ENCODE measurements at places on chromosomes 12 and 14.

GRCh38 chr12:58496411-58497190, 423.7 kb downstream of the LRIG3 start:
- no peak for DNase-seq

DNA sequence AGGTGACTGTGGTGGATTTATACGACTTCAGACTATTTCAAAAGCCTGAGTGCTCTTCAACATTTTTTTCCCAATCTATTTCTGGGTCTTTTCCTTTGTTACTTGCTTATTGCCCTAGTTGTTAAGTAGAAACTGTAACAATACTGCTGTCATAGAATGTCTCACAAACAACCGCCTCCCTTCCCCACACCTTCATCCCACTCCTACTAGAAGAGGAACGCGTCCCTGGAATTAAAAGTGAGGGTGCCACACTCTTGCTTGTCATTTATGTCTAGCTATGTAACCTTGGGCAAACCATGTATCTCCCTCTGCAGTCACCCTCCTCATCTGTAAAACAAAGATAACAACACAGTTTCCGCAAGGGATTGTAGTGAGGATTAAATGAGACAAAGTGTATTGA, 8.6 kb downstream of the BRAP start:
- no peak for DNase-seq

DNA sequence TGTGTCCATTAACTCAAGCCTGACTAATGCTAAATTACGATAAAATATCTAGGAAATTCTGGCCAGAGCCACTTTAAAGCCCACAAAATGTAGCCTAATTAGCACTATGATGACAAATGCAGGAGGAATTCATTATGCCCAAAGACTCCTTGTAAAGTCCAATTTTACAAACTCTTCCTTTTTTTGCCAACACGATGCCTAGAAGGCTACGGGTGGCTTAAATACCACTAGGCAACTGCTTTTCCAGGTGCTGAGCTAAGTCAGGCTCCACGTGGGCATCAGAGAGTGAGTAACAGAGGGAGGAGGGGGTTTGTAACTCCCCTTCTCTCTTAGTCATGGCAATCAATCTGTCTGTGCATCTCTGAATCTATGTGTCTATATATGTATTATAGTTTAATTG, 172.4 kb upstream of the NTF3 start:
- no peak for DNase-seq

DNA sequence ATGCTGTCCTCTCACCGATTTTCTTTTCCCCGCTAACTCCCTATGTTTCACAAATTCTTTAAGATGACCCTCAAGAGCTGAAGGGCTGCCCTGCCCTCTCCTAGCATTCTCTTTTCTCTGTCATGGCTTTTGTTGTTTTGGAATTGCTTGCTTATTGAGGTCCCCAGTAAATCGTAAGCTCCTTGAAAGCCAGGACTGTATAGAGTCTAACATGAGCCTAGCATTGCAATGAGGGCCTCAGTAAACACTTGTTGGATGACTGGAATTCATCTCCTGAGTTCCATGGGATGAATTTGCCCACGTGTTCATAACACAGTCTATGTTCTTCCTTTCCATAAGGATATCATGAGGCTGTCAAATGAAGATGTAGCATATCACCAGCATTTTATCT, 92.2 kb downstream of the APAF1 start:
- DNase-seq, result no peak

DNA sequence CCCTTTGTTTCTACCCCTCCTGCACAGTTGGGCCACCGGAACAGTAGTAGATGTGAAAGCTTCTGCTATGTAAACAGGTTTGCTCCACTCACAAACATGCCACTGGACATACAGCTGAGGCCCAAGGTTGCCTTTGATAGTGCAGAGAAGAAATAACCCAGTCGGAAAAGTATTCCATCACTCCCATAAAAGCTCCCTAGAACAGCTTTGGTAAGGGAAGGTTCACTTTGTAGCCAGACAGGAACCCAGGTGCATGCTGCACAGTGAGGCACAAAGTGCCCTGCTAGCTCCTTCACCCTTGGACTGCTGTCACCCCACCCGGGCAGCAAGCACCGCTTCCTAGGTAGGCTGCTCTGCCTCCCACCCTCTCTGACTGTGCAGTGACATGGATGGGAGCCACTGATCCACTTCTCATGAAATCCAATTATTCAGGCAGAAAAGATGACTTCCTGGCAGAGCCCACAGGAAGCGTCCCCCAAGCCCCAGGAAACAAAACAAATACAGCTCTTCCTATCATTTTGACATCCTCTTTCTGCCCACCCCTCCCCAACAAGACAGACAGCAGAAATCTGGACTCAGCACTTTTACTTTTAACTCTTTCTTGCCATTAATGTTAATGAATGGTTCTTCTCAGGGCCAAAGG, 100.2 kb downstream of the SRGAP1 start:
- DNase-seq, result peak; percentile 19

DNA sequence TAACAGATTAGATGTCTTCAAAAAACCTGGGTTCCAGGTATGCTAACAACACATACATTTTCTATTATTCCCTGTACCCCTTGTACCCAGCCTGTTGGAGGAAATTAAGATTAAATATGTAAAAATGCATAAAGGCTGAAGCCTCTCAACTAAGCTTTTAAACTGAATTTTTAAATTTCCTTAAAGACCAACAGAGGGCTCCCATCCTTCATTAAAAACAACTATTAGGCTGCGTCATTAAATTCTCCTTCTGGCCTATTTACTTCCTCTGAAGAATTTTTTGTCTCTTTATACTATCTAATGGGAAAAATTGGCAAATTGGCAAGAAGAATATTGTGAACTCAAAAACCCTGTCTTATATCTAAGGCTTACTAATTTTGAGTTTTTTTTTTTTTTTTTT, 21.8 kb downstream of the SENP1 start:
- DNase-seq, result no peak

DNA sequence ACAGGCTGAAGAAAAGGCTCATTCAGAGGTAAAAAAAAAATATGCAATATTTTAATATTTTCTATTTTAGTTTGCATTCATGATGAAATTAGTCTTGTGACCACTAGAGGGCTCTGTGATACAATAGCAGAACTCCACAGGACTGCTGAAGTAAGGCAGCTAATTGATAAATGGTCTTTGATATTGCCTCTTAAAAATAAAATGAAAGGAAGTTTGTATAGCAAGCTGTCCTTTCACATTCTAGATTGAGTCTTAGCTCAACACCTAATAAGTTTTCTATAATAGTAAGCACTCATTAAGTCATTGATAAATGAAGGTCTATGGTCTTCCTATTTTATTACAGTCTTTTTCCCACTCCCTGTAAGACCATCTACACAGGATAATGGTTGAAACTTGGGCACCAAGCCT, 315.7 kb downstream of the NAV3 start:
- no peak for DNase-seq

DNA sequence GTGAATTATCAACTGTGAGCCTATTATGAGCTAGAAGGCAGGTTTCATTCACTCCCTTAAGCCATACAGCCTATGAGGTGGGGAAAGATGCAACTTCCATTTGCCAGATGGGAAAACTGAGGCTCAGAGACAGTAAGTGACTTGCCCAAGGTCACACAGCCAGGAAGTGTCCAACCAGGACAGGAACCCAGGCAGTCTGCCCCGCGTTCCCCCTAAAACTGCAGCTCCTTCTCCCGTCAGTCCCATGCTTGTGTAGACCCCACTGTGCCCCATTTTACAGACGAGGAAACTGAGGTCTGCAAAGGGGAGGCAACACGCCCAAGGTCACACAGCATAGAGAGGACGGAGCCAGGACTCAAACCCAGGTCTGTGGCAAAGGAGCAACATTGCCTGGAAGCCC, 50.6 kb downstream of the NCOR2 start:
- DNase-seq, result no peak

GRCh38 chr12:113751513-113751912, 214.6 kb downstream of the RBM19 start:
- no peak for DNase-seq

- no peak for DNase-seq
Measured at GRCh38 chr12:13588574-13588973, 392.0 kb downstream of the EMP1 start.

- DNase-seq, result no peak
Measured at GRCh38 chr12:21456291-21456780, 18.9 kb downstream of the PYROXD1 start.

GRCh38 chr12:9027161-9028059, 38.1 kb downstream of the KLRG1 start:
- DNase-seq, result no peak

- peak; percentile 83 for DNase-seq
Measured at GRCh38 chr12:67630373-67631088, 18.0 kb upstream of the DYRK2 start.

- peak; percentile 54 for DNase-seq
Measured at GRCh38 chr12:48890657-48891418, 25.2 kb upstream of the RND1 start.

- DNase-seq, result no peak
Measured at GRCh38 chr14:85987292-85987691, 457.3 kb downstream of the FLRT2 start.

DNA sequence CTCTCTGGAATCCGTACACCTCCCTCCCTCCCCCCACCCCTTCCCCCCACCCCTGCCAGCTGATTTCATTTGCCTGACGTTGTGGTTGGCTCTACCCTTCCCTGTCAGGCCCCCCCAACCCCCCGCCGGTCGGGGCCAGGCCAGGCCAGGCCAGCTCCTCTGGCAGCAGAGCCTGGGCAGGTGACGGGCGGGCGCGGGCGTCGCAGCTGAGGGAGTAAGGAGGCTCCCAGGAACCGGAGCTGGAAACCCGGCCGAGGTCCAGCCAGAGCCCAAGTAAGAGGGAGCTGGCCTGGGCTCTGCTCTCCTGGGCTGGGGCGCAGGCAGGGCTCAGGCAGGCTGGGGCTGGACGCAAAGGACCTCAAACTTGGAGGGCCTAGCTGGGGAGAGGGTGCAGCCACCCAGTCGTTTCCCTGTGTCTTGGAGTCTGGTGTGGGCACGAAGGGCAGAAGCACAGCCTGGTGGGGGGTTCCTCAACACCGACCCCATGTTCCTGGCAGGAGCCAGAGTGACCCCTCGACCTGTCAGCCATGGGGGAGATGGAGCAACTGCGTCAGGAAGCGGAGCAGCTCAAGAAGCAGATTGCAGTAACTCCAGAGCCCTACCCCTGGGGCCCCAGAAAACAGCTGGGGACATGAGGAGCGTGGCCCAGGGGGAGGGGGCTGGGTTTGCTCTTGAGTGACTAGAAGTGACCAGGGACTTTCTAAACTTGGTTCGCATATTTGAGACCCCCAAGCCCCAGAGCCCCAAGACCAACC, at the start of gene GNB3:
Gene GNB3 (plus strand): TSS at position 165 of the 755 bp plus-strand sequence. CDS start 363 bp downstream, at position 528.
- no peak for DNase-seq

DNA sequence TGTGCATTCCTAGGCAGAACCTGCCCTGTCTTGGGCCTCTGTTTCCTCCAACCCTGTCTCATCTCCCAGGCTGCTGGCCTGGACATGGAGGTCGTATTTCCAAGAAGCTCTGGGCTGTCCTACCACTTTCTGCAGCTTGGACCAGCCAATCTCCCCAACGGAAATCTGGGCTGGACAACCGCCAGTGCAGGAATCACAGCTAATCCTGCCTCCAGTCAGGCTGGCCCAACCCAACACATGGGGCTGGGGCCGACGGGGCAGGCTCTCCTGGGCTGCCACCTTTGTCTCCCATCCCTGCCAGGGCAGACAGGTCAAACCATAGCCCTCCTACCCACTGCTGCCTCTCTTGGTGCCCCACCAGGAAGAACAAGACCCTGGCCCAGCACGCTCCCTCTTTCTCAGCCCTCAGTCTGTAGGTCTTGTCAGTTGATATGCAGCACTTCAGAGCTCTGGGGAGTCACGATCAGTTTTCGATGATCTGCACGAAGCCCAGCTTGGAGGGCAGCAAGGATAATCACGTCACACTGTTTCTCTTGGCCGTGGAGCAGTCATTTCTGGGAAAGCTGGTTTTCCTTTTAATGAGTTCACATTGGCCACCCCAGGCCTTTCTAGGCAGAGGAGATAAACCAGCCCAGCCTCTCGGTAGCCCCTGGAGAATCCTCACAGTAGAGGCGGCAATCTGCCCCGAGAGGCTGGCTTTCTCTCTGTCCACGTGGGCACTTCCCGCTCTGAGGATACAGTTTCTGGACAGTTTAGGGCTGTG, 195.2 kb upstream of the PRMT8 start:
- DNase-seq, result no peak

- DNase-seq, result no peak
Measured at GRCh38 chr12:39301422-39301821, 141.5 kb downstream of the KIF21A start.

GRCh38 chr14:76929927-76930326, 98.6 kb downstream of the IRF2BPL start:
- peak; percentile 81 for DNase-seq

GRCh38 chr12:112314981-112315380, 67.2 kb downstream of the HECTD4 start:
- no peak for DNase-seq

- no peak for DNase-seq
Measured at GRCh38 chr12:77388445-77389265, 323.3 kb upstream of the E2F7 start.

GRCh38 chr12:102052192-102053061, 9.4 kb downstream of the WASHC3 start:
- no peak for DNase-seq

DNA sequence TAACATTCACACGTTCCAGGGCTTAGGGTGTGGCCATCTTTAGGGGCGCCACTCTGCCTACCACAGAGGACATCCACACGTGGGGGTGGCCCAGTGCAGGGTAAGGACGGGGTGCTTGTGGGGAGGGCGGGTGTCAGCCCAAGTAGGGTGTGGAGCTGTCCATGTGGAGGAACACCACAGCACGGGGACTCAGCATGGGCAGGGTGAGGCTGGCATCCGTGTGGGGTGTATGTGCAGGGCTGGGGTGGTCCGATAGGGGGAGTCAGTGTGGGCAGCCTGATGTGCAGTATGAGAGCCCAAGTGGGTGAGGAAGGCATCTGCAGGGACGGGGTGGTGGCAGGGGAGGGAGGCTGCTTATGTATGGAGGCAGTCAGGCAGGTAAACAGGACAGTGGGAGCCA, 17.7 kb downstream of the PSMC1 start:
- no peak for DNase-seq

DNA sequence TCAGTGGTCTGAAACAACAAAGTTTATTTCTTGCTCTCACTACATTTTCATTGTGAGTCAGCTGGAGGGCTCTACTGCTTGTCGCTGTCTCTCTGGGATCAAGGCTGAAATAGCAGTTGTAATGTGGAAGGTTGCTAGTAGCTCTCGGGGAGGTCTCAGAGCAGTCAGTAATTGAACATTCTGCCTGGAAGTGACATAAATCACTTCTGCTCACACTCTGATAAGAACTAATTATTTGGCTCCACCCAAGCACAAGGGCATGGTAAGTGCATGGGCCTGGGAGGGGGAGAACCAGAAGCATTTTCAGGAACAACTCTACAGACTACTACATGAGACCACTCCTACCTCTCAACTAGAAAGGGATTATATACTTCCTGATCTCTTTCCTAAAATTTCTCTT, 128.2 kb downstream of the TMEM117 start:
- DNase-seq, result no peak

All from GDM1 (cell line).